ENCODE measurements at places on chromosomes 1 and 21.

DNA sequence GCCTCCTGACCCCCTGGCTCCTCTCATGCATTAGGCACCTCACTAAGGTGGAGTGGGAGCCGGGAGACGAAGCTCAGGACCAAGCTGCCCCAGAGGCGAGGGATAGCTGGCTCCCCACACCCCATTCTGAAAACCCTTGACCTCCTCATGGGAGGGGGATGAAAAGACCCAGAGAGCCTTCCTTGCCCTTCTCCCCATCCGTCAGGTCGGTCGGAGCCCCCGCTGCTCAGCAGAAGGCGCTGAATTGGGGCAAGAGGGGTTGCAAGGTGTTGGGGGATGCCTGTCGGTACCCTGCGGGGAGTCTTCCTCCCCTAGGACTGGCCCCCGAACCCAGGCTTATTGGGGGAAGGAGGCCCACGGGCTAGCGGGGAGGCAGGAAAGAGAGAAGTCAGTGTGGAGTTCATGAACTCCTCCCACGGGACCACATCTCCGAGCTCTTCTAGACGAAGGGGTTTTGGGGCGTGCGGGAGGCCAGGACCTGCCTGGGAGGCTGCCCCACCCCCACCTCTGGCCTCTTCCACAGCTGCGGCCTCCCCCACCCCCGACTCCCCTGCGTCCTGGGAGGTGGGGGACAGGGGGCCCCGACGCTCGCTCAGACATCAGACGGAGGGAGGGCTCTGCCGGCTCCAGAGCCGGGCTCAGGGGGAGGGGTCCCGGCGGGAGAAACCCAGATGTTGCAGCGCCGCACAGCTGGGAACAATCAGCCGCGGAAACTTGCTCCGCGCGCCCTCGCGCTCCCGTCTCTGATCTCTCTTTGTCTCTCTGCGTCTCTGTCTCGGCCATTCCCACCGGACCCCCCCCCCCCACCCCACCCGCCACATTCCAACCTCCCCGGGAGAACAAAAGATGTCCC, 719 bp downstream of the MFAP2 start:
- no peak for DNase-seq

DNA sequence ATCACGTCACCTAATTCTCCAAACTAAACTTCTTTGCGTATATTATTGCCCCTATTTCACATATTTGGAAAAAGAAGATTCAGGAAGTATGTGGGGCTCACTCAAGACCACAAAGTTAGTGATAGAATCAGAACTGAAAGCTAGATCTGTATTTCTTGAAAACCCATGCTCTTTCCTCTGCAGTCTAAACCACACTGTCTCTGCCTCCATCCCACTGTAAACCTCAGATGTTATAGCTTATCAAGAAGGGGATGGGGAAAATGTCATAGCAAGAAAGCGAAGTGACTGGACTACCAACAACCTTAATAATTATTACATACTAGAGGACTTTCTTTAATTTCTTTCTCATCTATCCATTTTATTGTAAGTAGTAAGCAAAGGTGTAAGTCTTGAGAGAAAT, 257.7 kb upstream of the SGIP1 start:
- DNase-seq = no peak

- DNase-seq = no peak
Measured at GRCh38 chr1:150127868-150128267, 21.8 kb upstream of the PLEKHO1 start.

- no peak for DNase-seq
Measured at GRCh38 chr1:70627910-70628309, 216.8 kb downstream of the CTH start.

GRCh38 chr1:246583056-246583440, 16.8 kb downstream of the CNST start:
- no peak for DNase-seq

DNA sequence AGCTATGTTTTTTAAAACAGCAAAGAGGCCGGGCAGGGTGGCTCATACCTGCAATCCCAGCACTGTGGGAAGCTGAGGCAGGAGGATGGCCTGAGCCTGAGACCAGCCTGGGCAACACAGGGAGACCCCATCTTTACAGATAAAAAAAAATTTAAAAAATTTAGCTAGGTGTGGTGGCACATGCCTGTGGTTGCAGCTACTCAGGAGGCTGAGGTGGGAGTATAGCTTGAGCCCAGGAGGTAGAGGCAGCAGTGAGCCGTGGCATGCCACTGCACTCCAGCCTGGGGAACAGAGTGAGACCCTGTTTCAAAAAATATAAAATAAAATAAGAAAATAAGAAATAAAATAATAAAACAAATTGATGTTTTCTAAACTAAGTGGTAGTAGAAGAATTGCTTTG, 8.4 kb downstream of the SLC35A3 start:
- no peak for DNase-seq

- DNase-seq = no peak
Measured at GRCh38 chr21:33419538-33420123, 16.4 kb downstream of the IFNGR2 start.

DNA sequence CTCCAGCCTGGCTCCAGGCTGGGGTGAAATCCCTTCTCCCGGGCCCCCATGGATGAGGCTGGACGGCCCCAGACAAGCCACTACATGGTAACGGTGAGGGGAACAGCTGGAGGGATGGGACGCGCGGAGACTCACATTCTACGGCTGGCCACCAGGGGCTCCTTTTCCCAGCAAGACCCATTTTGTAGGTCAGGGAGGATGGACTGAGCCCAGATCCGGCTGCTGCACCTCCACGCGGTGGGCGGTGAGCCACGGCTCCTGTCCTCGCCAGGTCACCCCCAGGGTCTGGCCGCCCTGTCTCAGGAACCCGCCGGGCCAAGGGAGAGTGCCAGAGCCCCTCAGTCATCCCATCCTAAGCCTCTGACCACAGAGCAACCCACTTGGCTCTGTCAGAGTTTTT, 75.0 kb upstream of the ACTRT2 start:
- DNase-seq = no peak

- DNase-seq = no peak
Measured at GRCh38 chr1:119984771-119985170, 84.7 kb downstream of the NOTCH2 start.

DNA sequence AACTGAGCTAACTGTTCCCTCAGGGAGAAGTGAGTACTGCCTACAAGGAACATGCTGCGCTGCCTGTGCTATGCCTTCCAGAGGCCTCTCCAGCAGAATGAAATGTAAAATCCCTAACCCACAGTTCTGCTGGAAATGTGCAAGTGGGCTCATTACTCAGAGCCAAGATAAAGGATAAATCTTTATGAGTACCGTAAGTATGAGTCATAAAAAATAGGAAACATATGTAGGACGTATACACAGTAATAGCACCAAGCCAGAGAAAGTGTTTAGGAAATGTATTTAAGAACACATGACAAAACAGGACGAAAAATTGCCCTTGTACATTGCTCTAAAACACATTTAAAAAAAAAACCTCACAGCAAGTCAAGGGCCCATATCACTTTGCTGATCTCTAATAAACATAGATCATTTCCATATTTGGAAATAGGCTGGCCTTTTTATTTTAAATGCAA, 104.6 kb downstream of the TGFBR3 start:
- DNase-seq = no peak

GRCh38 chr1:19837866-19838265, 22.8 kb upstream of the RNF186 start:
- DNase-seq = no peak

DNA sequence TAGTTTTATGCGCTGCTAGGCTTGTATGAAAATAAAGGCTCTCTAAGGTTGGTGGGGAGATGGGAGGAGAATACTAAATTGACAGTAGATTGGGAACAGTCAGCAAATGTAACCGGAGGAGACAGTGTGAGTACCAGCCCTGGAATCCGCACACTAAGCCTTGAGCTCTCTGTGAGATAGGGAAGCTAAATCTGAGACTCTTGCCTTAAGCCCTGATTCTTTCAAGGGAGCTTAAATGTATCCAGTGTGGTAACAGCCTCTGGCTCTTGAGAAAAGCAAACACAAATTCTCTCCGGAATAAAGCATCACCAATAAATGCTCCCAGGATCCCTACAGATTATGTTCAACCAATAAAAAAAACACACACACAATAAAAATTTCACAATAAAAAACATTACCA, 33.0 kb upstream of the PDPN start:
- DNase-seq = no peak

GRCh38 chr1:201945863-201946223, 505 bp downstream of the LMOD1 start:
- DNase-seq = no peak

DNA sequence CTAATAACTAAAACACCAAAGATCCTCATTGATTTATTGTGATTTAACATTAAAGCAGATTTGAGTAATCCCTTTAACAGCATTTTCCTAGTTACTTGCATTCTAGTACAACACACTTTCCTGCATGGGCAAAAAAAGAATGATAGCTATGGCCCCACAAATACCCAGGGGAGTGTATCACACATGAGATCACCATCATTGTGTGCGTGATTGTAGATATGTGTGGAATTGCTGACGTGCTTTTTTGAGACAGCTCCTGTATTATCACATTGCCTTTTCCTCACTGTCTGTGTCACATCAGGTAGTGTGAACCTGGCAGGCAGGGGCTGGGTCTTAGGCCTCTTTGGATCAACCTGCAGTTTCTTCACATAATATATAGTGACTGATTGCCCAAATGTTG, 48.5 kb upstream of the SAMD13 start:
- peak; percentile 12 for DNase-seq

DNA sequence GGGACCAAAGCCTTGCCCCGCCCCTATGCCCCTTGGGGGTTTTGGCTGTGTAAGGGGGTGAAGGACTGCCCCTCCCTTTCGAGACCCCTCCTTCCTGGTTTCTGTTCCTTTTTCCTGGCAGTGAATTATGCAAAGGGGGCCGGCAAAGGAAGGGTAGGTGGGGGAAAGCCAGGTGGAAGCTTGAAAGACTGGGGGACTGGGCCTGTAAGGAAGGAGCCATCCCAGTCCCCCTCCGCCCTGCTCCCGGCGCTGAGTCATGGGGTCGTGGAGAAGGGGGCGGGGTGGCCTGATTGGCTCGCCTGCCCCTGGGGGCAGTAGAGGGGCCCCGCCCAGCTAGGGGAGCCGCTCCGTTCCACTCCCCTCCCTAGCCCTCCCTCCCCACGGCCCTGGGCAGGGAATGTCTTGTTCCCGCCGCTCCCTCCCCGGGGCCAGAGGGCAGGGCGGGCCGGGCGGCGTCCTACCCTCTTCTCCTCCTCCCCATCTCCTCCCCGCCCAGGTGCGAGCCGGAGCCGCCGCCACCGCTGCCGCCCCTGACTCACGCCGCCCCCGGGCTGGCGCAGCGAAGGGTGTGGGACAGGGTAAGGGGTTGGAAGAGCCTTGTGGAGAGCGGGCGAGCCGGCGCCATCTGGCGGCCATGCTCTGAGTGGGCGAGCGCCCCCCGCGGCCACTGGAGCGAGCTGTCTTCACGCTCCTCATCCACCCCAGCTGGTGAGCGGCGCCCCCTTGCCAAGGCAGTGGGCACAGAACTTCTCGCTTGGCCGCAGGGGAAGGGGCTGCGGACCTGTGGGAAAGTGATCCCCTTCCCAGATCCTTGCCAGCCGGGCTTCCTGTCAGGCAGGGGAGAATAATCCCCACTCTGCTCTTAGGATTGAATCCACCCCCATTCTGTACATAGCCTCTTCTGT, 14.7 kb downstream of the ZBTB7B start:
- peak; percentile 85 for DNase-seq

DNA sequence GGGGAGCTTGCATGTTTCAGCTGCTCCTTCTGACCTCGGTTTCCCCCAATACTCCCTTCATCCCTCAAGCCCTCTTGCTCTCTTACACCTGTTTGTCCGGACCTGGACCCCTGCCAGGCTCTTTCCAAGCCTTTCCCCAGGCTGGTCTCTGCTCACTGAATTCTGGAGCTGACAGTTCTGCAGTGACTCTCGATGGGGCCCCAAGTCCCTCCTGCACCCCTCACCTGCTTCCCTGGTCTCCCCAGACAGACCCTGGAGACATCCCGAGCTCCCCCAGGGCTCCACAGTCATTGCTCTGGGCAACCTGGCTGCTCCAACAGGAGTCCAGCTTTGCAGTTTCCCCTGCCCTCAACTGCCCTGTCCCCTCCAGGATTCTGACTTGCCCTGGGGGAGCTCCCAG, 198.6 kb downstream of the GRIK3 start:
- DNase-seq = no peak

- no peak for DNase-seq
Measured at GRCh38 chr1:41733021-41733420, 185.7 kb downstream of the HIVEP3 start.

- DNase-seq = no peak
Measured at GRCh38 chr1:193726722-193727121, 540.3 kb upstream of the B3GALT2 start.

DNA sequence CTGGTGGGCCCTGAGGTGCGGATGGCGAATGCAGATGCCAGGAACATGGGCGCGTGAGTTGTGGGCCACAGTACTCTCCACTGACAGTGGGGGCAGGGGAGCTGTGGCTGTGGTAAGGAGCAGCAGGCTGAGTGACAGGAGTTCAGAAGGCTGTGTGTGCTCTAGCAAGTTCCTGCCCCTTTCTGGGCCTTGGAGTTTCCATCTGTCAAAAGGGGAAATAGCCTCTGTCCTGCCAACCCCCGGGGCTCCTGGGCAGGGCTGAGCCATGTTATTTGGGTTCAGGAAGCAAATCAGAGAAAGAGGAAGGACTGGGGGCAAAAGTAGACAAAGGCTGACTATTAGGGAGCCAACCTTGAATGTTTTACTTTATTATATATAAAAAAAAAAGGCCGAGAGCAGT, 19.5 kb upstream of the MFN2 start:
- DNase-seq = no peak

DNA sequence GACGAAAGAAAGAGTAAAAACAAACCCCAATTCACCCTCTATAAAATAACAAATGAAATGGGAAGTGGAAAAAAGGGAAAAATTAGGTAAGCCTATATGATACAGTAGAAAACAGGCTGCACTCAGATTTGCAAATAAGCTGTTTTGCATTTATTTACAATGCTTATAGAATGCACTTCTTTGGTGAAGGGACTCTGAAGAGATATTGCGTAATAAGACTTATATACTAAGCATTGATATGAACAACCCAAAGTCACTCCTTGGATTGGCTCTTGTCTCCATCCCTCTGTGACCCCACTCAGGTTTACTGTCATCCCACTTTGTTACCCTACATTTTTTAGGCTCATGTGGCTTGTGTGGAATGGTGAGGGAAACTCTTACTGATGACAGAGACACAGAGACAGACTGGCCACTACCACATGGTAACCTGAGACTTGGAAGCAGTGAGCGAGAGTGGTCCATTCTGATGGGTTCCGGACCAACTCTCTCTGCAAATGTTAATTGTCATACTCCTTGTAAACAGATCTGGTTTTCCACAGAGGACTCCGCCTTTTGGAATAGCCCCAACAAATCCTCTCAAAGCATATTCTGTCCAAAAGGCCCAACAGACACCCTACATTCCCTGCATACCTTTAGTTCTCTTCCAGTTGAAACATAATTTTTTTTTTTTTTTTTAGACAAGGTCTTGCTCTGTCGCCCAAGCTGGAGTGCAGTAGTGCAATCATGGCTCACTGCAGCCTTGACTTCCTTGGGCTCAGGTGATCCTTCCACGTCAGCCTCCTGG, 11.0 kb downstream of the GSTM5 start:
- DNase-seq = peak; percentile 39

GRCh38 chr21:41985662-41986416, 24.3 kb downstream of the ZBTB21 start:
- DNase-seq = no peak

DNA sequence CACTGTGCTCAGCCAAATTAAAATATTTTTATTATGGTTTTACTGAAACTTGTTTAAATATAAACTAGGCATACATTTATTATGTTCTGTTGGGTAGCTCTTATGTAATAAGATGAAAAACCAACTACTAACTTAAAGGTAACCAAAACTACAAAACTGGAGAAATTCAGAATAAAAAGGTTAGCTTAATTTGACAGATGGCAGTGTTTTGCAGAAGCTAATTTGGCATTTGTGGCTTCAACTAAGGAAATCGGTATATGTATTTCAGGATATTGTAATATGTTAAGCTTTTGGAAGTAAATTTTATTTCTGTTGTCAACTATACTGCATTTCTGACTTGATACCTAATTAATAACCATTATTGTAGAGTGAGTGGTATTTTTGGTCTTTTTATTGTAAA, 18.8 kb downstream of the USP25 start:
- DNase-seq = no peak
